ENCODE measurements at places on chromosomes 11 and 22.

GRCh38 chr22:23313791-23314567 is 133.7 kb downstream of the BCR start:
- DNase-seq = no peak

DNA sequence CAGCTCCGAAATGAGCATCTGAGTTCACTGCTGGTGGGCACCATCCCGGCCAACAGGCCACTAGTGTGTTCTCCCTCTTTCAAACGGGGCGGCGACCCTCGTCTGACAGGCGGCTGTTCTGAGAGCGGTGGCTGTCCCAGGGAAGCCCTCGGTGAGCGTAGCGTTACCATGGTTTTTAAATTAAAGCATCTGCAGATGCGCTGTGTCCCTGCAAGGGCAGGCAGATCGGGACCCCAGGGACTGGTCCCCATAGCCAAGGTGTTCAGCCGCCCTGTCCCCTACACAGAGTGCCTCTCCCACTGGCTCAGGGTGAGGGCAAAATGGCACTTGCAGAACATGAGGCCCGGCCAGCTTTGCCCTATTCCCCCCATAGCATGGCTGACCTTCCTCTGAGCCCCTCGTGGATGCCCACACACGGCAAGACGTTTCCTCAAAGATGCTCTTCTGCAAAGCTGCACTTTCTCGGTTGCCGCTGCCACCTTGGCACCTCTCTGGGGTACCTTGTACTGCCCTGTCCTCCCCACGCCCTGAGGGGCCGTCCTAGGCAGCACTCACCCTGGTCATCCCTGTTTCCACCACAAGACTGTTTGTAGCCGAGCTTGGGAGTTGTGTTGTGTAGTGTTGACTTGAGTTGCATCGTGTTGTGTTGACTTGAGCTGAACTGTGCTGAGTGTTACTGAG is 51.9 kb upstream of the KCNQ1OT1 start:
- DNase-seq = no peak

- DNase-seq = no peak
Measured at GRCh38 chr11:10032935-10033334, 261.1 kb downstream of the SBF2 start.

DNA sequence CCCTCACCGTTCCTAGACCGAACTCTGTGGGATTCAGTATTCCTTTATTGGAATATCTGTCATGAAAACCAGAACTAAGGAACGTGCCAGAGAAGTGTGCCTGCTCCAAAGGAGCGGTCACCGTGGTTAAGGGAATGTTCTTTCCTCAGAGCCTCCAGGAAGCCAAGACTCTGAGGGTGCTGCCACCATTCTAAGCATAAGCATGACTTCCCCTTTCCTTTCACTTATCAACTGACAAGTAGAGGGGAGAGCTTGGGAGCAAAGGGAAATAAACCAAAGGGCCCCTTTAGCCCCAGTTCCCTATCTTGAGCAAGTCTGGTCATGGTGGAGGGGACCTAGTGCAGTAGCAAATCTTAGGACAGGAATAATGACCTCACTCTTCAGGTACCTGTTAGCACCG is 26.8 kb downstream of the CTR9 start:
- DNase-seq = no peak

DNA sequence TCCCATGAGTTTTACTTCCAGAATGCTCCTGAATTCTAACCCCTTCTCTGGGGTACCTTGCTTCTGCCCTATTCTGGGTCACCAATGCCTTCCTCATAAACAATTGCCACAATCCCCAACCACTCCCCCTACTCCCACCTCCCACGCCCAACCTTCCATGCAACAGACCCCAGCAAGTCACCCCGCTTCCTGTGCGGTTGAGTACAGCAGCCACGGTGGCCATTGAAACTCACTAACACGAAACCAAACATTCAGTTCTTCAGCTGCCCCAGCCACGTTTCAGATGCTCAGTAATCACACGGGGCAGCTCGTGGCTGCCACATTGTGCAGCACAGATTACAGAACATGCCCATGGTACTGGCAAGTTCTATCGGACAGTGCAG is 3.7 kb upstream of the BCR start:
- DNase-seq = no peak

DNA sequence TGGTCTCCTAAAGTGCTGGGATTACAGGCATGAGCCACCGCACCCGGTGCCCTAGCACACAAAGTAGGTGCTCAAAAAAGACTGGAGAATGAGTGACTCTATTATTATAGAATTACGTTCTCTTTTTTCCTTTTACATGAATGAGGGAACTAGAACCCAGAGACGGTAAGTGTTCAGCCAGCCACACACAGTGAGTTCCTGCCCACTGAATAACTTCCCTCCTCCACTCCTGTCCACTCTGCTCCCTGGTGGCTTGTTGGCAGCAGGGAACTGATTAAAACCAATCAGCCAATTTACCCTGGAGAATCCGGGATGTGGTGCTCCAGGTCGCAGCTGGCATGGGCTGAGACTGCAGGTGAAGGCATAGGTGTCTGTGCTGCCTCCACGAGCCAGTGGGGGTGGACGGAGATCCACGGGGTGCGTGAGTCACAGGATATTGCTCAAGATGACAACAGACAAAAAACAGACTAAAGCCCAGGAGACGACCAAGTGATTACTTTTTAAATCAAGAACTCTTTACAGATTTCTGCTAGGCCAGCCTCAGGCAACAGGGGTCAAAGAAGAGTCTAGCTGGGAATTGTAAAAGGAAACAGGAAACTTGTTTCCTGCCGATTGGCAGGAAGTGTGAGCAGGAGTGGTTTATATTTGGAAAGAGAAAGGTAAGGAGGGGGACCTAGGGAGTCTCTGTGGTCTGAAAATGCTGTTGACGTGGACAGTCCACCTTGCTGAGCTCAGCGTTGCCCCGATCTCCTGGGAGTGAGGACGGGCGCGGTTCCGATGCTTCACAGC is 95.2 kb upstream of the TP53I11 start:
- no peak for DNase-seq

- DNase-seq = no peak
Measured at GRCh38 chr11:100821198-100821597, 134.1 kb downstream of the ARHGAP42 start.

GRCh38 chr11:113579292-113579940 is 104.2 kb upstream of the DRD2 start:
- no peak for DNase-seq

- no peak for DNase-seq
Measured at GRCh38 chr11:111719379-111719778, 46.8 kb downstream of the PPP2R1B start.

GRCh38 chr11:69671734-69672465 is 3.3 kb downstream of the LTO1 start:
- DNase-seq = no peak

GRCh38 chr11:18485913-18486528 is 30.4 kb downstream of the LDHAL6A start:
- DNase-seq = no peak

DNA sequence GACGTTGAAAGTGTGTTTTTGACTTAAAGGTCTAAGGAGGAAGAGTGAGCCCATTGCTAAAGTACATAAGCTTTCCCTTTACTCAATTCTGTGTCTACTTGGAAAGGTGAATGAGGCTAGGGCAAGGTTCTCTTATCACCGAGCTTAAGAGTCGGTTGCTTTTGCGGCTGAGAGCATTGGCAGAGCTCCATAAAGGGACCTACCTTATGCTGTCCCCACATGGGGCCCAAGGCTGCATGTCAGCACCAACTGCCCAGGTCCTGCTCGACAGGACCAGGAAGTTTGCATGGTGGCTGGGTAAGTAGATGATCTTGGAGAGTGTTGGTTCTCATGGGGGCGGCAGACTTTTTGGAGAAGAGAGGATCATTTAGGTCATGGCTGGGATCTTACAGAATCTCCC is 91.2 kb downstream of the ZBTB16 start:
- no peak for DNase-seq

- no peak for DNase-seq
Measured at GRCh38 chr22:46478083-46478551, 59.3 kb downstream of the CELSR1 start.

GRCh38 chr11:96647621-96648020 is 257.8 kb downstream of the JRKL start:
- no peak for DNase-seq

- DNase-seq = no peak
Measured at GRCh38 chr11:44134625-44135024, 39.1 kb downstream of the EXT2 start.

GRCh38 chr22:49602481-49602880 is 225.2 kb downstream of the BRD1 start:
- DNase-seq = no peak

DNA sequence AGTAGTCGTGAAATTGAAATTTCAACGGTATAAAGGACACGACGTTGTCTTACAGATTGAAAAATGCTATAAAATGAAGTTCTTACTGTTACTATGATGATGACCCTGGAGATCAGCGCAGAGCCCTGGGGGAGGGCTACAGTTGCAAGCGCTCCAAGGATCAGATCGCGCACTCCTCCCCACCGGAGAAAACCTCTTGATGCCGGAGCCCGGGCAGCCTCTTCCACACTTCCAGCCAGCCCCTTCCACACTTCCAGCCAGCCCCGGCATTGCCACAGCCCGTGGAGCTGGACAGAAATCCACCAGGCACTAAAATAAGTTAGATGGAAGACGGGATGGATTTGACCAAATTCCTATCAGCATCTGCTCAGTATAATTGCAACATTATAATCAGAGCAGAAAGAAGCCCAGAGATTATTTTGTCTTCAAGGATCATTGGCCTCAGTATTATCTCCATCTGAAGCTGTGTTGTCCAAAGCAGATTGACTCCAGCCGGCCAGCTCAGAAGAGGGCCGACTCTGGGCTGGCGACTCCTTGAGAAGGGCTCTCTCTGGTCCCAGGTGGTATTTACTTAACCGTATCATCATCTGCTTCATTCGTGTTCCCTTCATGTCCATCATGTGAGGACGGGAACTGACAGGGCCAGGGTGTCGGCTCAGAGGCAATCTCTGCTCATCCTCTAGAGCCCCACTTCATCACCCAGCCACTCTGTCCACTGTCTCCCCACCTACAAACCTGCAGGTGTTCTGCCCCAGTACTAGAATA is 777 bp upstream of the MICAL3 start:
- no peak for DNase-seq

- no peak for DNase-seq
Measured at GRCh38 chr11:95502522-95502921, 271.5 kb upstream of the SESN3 start.

- no peak for DNase-seq
Measured at GRCh38 chr11:37519781-37520180, 921.7 kb upstream of the RAG2 start.

GRCh38 chr11:119078675-119079420 is 5.8 kb upstream of the HMBS start:
- no peak for DNase-seq

DNA sequence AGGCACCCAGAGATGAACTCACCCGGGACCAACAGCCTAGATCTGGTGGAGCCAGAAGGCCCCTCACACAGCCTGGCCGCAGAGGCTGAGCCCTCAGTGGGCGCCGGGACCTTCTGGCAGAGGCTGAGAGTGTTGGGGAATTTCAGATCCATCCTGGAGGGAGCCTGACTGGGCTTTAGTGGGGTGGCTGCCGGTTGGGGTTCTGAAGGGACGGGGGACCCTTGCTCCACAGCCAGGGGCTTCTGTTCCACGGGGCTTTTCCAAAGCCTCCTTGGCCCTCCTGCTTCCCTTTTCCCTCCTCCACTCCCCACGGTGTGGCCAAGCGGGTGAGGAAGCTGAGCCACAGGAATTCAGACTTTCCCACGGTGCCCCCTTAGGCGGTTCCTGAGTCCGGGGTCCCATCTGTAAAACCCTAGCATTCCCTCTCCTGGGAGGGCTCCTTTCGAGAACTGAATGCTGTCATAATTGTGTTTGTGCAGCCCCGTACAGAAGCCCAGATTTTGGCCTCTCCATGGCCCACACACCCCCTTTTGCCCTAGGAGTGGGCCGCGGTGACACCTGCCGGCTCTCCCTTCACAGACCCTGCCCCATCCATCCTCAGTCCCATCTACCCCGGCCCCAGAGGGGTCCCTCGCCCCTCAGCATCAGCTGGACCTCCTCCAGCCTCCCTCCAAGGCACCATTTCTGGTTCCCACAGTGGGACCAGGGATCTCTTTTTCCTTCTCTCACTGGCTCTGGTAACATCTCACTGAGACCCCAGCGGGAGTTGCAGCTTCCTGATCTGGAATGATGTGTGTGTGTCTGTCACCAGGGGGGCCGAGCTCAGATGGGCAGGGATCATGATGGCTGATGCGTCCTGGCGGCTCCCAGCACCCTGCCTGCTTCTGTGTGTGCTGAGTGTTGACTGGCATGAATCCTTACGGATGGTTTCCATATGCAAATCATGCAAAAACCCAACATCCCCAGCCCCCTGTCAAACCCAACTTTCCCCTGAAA is 1048.4 kb downstream of the TBC1D22A start:
- no peak for DNase-seq

GRCh38 chr11:6440906-6441358 is at the start of gene HPX:
Gene HPX, minus strand, starts transcription at chr11:6440987. Its CDS starts 24 bp downstream, at chr11:6440963.
- no peak for DNase-seq

GRCh38 chr11:121349790-121350189 is 57.2 kb downstream of the SC5D start:
- no peak for DNase-seq

DNA sequence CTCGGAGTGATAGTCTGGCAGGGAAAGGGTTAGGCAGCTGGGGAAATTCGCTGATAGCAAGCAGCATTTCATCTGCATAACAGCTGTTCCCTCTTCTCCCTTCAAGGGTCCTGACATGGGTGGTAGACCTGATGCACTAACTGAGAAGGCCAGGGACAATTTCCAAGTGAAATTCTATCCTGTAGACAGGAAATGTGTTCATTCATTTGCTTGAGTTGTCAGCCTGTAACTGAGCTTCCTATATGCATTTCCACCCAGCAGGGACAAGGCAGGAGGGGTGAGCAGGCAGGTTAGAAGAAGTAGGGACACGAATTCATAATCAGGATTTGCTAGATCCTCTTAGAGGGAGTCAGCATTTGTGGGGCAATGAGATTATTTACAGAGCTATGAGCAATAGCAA is 154.3 kb upstream of the NCAM1 start:
- no peak for DNase-seq

GRCh38 chr11:18245396-18245795 is 3.1 kb downstream of the SAA2 start:
- DNase-seq = no peak

GRCh38 chr22:45206233-45206632 is 34.5 kb downstream of the KIAA0930 start:
- DNase-seq = no peak

GRCh38 chr22:40335358-40335757 is 10.9 kb upstream of the ADSL start:
- DNase-seq = no peak

- no peak for DNase-seq
Measured at GRCh38 chr22:47929646-47930185, 1167.3 kb downstream of the TBC1D22A start.

GRCh38 chr11:65279741-65280440 is 18.1 kb downstream of the POLA2 start:
- peak; percentile 65 for DNase-seq
